ENCODE measurements at places on chromosomes 2 and 18. TPM values are rescaled to one million over a fixed set of nuclear protein-coding genes. Genes with fewer than 3 reads are reported as not detected.

Gene RAX
- not detected for total RNA-seq

Gene MC5R
- not detected for total RNA-seq

Gene RUFY4
- total RNA-seq: not detected

DNA sequence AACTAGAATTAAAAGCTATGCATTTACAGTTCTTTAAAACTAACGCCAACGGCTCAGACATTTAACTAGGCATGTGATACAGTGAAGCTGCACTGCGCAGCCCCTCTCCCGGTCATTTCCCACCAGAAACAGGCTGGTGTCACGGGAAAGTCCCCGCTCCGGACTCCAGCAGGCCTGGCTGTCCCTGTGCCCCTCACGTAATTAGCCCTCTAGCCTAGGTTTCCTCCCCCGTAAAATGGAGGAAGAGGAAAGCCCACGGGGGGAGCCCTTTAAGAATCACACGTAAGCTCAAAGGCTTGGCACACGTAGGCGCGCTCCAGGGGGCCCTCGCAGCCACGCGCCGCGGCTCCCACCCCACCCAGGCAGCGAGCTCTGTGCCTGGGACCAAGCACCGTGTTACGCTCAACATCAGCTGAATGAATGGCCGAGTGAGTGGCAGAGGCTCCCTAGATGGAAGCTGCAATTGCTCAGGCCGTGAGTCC, 48.0 kb downstream of the KCNIP3 start:
- DNase-seq: no peak

- no peak for DNase-seq
These were observed 1806.1 kb upstream of the PIK3C3 start for GRCh38 chr18:40148960-40149359.

- no peak for DNase-seq
These were observed 16.0 kb downstream of the ZBTB7C start for GRCh38 chr18:48393170-48393569.

DNA sequence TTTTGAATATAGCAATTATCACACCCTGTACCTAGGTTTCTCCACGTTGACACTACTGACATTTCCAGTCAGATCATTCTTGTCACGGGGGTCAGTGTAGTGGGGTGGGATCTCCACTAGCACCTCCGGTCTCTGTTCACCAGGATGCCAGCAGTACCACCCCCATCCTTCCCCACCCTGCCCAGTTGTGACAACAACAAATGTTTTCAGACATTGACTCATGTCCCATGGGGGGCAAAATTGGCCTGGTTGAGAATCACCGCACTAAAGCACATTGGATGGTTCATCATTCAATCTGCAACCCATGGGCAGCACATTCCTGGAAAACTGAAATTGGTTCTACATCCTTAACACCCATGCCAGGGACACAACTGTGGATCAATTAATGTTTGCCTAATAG, 32.3 kb downstream of the FEZ2 start:
- peak; percentile 32 for DNase-seq

- DNase-seq: no peak
These were observed 58.0 kb upstream of the CABYR start for GRCh38 chr18:24080861-24081260.

DNA sequence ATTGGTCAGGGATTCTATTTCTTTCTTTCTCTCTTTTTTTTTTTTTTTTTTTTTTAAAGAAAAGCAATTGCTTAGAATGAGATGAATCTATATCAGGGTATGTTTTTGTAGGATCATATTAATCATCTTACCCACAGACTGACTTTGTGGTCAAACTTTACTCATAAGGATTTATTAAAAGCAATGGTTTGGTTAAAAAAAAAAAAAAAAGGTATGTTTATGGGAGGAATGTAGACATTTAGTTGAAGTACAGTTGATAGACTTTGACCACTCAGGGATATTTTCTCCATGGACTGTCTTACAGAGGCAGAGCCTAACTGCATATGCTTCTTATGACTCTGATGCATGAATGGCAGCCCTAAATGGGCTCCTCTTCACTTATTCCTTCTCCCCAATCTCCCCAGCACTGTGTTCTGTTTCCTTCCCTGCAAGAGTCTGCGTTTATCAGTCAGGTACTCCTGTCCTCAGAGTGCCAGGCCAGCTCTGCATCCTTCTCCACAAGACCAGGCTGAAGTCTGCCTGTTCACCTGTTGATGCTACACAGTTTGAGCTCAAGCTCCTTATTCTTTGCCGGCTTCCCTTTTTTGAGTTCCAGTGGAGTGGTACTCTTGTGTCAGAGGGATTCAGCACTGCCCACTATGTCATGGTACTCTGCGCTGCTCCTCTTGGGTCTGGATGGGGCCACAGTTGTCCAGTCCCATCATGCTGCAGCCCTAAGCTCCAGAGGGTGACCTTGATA, 24.3 kb downstream of the CRIM1 start:
- no peak for DNase-seq

DNA sequence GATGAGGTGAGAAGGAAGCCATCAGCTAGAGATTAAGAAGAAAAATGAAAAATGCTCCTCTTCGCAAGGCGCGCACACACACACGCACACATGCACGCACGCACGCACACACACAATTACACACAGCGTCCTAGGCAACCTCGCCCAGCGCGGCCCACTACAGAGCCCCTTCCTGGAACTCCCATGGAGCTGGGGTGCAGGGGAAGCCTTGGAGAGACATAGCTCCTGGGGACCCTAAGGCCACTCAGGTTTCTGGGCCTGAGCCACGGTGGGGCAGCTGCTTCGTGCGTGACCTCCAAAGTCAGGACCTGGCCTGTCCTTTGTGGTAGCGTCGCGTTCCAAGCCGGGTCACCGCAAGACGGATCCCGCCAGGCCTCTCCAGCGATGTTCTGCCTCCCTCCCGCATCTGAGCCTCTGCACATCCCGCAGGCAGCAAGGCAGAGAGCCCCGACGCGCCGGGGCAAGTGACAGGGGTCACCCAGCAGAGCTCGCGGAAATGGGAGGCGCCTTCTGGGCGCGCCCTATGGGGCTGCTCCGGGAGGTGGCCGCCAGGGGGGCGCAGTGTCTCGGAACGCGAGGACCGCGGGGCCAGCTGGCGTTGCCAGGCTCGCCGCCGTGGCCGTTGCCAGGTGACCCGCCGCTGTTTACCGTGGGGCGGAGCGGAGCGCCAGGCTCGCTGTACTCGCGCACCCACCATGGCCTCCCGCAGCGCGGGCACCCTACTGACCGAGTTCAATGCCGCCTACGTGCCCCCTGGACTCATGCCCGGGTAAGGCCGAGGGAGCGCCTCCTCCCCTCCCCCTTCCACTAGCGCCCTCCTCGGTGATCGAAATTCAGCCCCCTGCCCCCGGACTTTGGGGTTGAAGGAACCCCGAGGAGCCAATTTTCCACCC, 79.0 kb downstream of the CIB4 start:
- DNase-seq: peak; percentile 23

- DNase-seq: no peak
These were observed 461.5 kb downstream of the IRS1 start for GRCh38 chr2:226337941-226338600.

GRCh38 chr18:79399275-79400081, 3.7 kb downstream of the NFATC1 start:
- no peak for DNase-seq

DNA sequence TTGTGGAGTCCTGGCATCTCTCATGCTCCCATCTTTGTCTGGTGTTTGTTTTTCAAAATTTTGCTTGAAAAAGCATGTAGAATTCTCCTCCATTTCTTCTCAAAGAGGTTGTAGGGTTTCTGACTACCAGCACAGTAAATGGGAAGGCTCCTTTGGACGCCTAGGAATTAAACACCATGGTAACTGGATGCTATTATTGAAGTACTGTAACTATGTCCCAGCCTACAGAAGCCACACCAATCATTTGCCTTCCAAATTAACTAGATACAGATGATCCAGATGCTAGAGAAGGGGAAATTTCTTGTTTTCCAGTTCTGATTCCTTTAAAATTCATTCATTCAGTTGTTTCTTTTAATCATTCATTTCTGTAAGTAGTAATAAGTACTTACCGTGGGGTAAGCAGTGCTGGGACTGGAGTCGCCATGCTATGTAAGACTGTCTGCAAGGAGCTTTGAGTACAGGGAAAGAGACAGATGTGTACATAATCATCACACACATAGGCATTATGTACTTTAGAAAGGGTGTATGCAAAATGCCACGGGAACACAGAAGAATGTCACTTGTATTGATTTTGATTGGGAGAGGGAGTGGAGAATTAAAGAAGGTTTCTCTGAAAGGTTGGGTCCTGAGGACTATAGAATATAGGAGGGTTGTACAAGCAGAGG, 49.6 kb downstream of the KIF5C start:
- no peak for DNase-seq

DNA sequence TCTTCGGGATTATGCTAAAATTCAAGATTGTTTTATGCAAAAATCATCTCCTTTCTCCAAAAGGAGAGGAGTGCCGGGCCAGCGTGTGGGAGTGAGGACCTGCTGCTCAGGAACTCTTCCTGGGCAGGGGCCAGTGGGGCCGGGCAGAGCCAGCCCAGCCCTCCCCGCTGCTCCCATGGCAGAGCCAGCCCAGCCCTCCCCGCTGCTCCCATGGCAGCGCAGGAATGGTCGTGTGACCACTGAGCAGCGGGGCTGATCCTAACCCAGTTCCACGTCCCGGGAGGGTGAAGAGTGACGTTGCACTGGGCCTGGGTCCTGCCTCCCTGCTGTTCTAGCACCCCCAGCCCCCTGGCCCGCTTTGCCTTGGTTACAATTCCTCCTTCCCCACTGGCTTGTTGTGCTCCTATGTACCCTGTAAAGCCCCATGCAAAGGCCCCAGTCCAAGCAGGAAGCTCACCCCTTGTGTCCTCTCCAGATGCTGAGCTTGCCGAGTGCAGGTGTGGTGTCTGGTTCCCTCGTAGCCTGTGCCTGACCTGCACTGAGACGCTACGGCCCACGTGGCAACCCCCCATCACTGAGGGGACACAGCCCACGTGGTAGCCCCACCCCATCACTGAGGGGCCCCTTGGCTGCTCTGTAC, 11.4 kb upstream of the NEU4 start:
- no peak for DNase-seq

DNA sequence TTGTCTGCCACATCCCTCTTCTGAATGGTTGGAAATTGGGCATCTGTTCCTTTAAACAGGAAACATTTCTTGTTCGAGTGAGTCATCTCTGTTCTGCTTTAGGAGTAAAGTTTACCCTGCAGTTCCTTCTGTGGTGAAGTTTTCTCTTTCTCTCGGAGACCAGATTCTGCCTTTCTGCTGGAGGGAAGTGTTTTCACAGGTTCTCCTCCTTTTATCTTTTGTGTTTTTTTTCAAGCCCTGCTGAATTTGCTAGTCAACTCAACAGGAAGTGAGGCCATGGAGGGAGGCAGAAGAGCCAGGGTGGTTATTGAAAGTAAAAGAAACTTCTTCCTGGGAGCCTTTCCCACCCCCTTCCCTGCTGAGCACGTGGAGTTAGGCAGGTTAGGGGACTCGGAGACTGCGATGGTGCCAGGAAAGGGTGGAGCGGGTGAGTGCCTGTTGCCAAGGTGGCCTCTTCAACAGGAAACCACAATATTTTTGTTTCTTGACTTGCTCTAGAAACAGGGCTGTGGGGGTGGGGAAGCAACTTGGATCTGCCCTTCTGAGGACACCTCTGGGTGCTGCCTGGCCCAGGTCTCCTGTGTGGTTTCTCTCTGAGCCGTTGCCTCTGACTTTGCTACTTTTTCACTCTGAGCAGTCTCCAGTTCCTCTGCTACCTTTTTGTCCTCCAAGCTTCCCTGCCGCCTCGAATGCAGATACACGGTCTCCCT, 2.2 kb upstream of the CASP8 start:
- DNase-seq: peak; percentile 82

- DNase-seq: peak; percentile 90
These were observed 68.3 kb downstream of the TNS1 start for GRCh38 chr2:217934321-217935131.

- DNase-seq: no peak
These were observed 321.2 kb upstream of the FANCL start for GRCh38 chr2:58562276-58562675.

- DNase-seq: no peak
These were observed 27.4 kb upstream of the ALLC start for GRCh38 chr2:3630631-3631030.

DNA sequence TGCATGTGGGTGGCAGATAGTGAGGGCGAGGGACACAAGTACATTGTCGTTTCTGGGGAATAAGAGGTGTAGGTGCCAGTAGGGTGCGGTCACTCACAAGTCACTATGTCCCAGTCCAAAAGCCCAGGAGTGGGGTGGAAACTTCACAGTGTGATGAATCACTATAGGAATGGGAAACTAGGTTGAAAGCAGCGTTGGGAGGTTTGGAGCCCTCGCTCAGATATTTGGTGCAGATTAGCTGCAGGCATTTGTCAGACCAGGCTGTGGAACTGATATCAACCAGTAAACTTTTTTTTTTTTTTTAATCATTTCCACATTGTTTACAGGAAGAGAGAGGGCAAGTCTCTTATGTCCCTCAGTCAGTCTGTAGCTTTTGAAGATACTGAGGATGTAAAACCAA, 121.8 kb downstream of the CERS6 start:
- DNase-seq: no peak

GRCh38 chr2:204892506-204893255, 347.4 kb downstream of the PARD3B start:
- no peak for DNase-seq

DNA sequence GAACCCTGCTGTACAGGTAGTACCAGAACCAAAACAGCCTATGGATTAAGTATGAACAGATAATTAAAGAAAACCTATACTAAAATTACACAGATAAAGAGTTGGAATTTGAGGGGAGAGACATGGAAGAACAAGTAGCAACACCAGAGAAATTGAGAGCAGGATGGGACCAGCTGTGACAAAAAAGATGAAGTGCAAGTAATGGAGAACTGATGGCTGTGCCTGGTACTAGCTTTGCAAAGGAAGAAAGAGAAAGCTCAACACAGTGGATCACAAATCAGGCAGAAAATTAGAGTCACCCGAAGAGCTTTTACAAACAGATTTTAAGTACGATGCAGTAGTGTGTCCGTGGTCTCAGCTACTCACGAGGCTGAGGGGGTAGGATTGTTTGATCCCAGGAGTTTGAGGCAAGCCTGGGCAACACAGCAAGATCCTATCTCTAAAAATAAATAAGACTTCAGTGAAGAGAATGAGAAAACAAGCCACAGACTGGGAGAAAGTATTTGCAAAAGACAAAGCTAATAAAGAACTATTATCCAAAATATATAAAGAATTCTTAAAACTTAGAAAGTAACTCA, 46.5 kb downstream of the CUL3 start:
- DNase-seq: no peak

DNA sequence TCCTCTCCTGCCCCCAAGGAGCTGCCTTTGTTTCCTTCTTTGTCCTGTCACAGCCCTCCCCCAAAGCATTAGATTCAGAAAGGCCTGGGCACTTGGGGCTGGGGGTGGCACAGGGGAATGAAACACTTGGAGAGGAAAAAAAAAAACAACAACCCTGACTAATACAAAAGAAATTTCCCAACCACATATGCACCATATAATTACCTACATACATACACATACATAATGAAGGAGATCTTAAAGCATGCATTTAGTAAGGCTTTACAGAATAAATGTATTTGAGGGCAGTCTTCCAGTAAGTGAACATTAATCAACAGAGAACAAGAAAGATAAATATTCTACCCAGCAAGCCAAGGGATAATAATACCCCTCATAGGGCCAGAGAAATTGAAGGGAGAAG, 70.0 kb upstream of the PPP1CB start:
- no peak for DNase-seq

- DNase-seq: peak; percentile 55
These were observed 48.0 kb downstream of the SERPINB8 start for GRCh38 chr18:64017870-64018269.
